ENCODE measurements at places on chromosomes 2 and 18. TPM values are rescaled to one million over a fixed set of nuclear protein-coding genes. Genes with fewer than 3 reads are reported as not detected.

The GCG gene
- 0.14 TPM for total RNA-seq

The RBM44 gene
- 0.71 TPM for total RNA-seq

The SERPINB3 gene
- 0.11 TPM for total RNA-seq

The COL5A2 gene
- total RNA-seq = 16.0 TPM

DNA sequence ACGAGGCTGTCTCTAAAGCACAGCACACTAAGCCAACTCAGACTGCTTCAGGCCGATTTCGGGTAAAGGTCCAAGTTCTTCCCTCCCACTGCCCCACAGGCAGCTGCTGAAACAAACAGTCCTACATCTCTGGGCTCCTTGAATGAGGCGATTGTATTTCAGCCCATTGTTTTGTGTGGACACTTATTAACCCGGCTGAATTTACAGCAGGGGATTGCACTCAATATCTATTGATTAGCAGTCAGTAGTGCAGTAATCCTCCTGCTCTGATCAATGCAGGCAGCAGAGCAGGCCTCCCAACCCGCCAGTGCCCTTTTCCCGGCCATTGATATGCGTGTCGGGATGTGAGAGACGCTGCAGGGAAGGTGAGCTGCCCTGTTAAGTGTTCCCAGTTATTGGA lies 330.1 kb downstream of the CMPK2 start:
- peaks cover 3% of the 10 kb centered on the region for H3K27me3 ChIP-seq
- H3K4me3 ChIP-seq = no peak overlapping the region
- H3K27ac ChIP-seq = no peak overlapping the region
- no peaks in the 10 kb centered on the region for H3K4me1 ChIP-seq

DNA sequence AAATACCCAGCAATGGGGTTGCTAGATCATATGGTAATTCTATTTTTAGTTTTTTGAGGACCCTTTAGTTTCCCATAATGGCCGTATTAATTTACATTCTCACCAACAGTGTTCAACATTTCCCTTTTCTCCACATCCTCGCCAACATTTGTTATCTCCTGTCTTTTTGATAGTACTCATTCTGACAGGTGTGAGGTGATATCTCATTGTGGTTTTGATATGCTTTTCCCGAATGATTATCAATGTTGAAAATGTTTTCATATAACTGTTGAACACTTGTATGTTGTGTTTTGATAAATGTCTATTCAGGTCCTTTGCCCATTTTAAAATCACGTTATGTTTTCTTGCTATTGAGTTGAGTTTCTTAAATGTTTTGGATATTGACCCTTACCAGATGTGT lies 5.8 kb upstream of the RIF1 start:
- DNase-seq = no peak
- H3K36me3 ChIP-seq = peaks cover 3% of the 10 kb centered on the region
- H3K27ac ChIP-seq = no peak overlapping the region
- H3K4me1 ChIP-seq = peaks cover 7% of the 10 kb centered on the region

All from WTC11 (cell line).